ENCODE measurements at places on chromosomes 12 and 14. TPM values are rescaled to one million over a fixed set of nuclear protein-coding genes. Genes with fewer than 3 reads are reported as not detected.

Gene NEUROD4
- not detected for total RNA-seq

Gene USP44
- total RNA-seq = 0.27 TPM

Gene P2RX2
- total RNA-seq = not detected

Gene NID2
- 4.6 TPM for total RNA-seq

Gene DAO
- total RNA-seq = not detected

Gene TMEM260
- 3.2 TPM for total RNA-seq

Gene GALNT4
- total RNA-seq = 5.3 TPM

Gene GALNT8
- not detected for total RNA-seq

Gene C12orf50
- total RNA-seq = not detected

DNA sequence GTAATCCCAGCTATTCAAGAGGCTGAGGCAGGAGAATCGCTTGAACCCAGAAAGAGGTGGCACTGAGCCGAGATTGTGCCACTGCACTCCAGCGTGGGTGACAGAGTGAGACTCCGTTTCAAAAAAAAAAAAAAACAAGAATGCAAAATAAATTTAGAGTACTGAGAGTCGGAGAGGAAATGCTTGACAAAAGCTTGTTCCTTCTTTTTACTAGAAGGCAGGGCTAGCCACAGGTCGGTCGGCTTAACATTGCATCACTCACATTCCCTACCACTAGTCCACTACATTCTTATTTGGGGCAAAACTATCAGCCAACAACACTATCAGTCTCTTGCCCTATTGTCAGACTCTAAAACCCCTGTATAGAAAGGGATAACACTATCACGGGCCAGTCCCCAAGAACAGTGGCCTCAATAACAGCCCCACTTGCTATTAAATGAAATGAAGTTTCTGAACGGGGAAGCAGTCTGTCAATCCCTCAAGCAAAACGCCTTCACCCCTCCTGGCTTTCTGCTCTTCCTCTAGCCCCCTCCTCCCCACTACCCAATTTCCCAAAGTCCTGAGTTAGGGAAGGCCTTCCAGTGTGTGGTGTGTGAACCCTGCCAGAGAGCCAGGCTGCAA lies 1.0 kb downstream of the RNF41 start:
- DNase-seq = no peak

DNA sequence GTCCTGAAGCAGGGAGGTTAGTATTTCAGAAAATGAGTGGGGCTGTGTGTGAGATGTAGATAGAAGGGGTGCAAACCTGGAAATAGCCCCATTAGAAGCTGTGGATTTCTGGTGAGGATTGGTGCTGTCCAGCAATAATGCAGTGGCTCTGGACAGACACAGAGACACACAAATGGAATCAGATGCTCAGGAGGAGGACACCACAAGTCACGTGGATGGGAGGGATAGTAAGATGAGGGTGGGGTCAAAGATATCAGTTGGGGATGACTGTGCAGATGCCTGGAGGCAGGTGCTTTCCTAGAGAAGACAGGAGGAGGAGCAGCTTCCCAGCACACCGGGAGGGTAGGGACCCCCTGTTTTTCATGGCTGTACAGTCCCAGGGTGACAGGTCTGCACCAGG lies 136.5 kb downstream of the PLXNC1 start:
- DNase-seq = no peak

DNA sequence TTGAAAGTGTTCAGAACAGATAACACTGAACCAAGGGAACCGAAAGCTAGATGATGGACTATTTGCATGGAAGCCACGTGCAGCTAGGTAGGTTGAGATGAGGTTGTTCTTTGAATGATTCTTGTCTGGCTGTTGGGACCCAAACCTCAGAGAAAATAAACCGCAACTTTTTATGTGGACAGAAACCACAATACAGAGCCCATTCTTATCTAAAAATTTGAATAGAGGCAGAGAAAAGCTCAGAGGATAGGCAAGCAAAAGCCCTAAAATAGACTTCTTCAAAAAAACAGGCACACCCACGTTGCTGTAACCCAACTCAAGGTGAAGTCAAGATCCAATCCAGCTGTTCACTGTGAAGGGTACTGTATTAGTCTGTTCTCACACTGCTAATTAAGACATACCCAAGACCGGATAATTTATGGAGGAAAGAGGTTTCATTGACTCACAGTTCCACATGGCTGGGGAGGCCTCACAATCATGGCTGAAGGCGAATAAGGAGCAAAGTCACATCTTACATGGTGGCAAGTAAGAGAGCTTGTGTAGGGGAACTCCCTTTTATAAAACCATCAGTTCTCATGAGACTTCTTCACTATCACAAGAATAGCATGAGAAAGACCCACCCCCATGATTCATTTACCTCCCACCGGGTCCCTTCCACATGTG lies 353.8 kb downstream of the AACS start:
- DNase-seq = no peak

DNA sequence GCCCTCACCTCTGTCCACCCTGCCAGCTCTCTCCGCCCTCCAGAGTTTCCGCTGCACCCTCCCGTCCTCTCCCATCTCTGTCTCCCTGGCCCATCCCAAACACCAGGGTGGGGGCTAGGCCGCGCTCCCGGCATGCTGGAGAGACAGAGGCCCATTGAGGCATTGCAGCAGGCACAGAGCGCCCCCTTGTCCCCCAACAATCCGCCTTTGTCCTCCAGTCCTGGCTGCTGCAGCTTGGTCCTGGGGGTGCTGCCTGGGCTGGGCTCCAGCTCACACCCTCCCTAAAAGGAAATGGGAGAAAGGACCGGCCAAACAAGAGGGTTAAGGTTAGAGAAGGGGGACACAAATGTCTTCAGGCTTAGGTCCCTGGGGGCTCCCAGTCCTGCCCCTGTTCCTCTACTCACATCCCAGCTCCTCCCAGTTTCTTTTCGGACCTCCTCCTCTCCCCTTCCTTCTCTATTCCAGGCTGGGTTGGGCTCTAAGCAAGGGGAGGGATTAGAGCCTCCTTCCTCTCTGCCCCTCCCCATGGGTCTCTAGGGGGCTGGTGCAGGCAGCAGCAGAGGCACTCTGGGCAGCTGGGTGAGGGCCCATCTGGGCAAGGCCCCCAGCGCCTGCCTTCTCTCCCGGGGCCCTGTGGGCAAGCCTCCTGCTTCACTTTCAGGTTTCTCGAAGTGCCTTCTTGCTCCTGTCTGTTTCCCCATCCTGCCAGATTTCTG lies at the start of gene CMTM5:
CMTM5 (plus strand) TSS at position 565 of the 716 bp plus-strand sequence. CDS start 206 bp downstream, outside the sequence.
- no peak for DNase-seq

DNA sequence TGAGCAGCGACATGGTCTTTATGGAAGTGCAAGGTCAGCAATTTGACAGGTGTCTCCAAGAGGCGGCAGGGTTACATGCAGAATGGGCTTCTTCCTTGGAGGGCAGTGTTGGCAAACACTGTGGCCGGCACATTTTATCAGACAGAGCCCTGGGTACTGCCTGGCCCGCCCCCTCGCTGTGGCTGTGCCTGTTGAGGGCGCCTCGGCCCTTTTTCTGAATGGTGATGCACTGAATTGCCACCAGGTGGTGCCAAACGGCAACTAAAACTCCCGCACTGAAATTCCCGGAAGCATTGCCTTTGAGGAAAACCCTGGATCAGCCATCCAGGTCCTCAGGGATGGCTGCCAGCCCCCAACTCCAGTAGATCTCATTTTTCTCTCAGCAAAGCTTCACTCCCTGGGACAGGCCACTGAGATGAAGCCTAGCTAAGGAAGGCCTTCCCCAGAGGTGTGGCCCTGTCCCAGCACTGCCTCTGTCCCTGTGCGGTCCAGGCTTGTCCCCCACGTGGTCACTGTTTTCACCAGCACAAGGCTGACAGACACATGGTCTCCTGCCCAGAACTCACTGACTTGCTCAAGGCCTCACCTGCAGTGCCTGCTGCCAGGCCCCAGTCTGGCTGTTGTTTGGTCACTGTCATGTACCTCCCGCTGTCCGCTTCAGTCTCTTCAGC lies 73.6 kb downstream of the TESC start:
- DNase-seq = peak; percentile 56

DNA sequence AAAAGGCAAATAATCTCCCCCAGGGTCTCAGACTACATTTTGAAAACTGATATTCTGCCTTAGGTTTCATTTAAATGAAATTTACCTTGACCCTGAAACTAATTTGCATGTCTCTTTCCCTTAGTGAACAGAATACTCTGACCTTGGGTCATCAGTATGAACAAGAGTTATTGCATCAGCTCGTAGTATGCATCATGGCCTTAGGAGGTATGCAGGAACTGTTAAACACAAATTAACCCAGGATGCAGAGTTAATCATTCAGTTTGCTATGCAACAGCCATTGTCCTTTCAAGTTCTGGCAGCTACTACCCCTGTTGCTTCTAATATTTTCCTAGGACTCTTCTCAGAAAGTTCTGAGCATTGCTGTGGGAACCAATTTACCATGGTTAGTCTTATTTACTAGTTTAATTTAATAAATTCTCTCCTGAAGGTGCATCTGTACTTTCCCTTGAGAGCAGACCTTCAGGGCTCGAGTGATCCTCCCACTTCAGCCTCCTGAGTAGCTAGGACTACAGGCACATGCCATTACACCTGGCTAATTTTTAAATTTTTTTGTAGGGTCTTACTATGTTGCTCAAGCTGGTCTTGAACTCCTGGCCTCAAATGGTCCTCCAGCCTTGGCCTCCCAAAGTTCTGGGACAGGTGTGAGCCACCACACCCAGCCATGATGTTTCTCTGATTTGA lies 126.7 kb downstream of the TTC6 start:
- DNase-seq = no peak

DNA sequence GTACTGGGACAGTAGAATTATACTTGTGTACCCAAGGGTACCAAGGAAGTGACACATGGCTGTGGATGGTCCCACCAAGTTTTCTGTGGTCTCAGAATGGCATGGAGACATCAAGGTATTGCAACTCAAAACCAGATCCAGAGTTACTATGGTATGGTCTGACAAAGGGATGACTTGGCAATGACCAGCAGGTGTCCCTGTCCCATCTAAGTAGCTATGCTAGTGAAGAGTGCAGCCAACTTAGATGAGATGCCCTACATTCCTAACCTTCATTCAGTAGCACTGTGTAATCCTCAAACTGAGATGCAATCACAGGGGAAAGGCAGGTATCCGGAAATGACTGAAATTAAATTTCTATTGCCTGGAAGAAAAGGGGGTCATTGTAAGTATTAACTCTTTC lies 188.7 kb upstream of the TMEM260 start:
- DNase-seq = no peak

GRCh38 chr12:92360543-92360942 lies 214.9 kb upstream of the BTG1 start:
- DNase-seq = no peak

DNA sequence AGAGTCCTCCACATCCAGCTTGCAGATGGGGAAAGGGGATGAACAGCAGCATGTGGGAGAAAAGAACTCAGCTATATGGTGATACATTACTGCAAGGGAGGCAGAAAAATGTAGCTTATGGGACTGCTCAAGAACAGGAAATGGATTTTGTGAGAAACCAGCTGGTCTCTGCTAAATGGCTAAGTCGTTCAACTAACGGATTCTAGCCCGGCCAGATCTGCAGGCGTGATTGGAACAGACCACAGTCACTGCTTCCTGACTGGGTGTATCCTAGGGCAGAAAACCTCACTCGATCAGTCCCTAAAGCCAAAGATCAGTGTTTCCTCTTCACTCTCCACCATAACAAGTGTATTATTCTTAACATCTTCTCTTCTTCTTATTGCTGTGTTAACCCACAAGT lies 8.1 kb upstream of the PTGDR start:
- DNase-seq = no peak

DNA sequence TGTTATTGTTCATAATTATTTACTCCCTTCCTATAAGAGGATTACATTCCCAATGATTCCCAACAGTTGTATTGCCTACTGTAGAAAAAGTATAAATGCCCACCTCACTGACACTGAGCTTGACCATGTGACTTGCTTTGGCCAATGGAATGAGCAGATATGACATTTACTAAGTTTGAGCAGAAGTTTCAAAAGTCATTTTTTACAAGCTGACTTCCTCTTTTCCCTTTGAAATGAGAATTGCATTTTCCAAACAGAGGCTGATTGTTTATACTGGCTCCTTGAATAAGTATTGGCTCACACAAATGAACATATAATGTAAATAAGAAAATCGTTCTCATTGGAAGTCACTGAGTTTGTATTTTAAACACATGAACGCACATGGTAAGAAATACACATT lies 116.4 kb upstream of the LRFN5 start:
- DNase-seq = no peak

- DNase-seq = peak; percentile 54
These were observed 37.3 kb downstream of the PPP1R12A start for GRCh38 chr12:79897617-79898016.

DNA sequence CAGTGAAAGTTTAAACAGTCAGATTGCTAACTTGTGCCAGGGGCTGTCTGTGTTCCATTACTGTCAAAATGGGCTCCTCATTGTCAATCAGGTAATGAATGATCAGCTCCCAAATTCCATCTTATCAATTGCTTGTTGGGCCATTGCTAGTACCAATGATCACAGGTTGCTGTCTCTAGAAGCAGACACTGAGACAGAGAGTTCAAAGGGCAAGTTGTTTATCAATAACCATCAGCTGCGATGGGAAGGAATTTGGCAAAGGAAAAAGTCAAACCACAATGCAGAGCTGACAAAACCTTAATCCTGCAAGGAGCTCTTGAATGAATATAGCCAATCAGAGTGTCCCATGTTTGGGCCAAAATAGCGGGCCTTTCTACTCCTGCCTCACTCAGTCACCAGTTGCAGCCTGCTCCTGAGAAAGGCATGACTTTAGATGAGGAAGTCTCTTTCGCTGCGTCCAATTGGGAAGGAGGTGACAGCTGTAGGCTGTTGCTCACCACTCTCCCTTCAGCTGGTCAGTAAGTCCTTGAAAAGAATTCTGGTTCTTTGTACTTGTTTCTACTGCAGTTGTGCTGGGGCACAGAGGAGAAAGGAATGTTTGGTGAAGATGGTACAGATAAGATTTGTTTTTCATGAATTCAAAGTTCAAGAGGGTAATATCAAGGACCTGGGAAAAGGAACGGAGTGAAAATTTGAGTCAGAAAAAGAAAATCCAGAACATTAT lies 179.2 kb upstream of the PDE3A start:
- no peak for DNase-seq

DNA sequence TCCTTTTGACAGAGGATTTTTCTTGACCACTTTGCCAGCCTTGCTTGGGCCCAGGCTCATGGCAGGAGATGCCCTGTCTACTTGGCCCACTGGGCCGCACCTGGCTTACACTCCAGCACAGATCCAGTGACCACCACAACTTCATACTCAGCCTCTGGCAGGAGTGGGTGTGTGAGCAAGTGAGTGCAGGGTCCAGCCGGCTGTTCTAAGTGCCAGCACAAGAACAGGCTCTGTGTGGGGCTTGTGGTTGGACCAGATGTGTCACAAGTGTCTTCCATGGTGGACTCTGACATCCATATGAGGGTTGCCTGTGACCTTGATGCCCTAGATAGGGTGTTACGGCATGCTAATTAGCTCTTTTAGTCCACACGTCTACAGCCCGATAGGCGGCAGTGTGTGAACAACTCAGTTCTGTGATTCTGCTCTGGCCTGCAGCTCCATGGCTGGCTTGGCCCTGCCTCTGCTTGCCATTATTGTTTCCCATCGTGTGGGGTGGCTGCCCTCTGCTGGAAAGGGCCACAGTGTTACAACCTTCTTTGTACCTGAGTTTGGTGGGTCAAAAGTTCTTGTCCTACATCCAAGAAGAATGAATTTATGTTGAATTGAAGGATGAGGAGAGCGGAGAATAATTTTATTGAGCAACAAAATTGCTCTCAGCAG lies 1089.1 kb downstream of the SLC6A15 start:
- DNase-seq = peak; percentile 2

GRCh38 chr14:54396183-54396492 lies 669 bp upstream of the CDKN3 start:
- no peak for DNase-seq

GRCh38 chr12:68081561-68081960 lies 78.0 kb downstream of the IFNG start:
- no peak for DNase-seq

Data from MG63 (cell line).